Head of caudate nucleus (tissue), 42 donors: ENCODE measurements at places on chromosomes 5 and 9.

- no peak for DNase-seq
Measured at GRCh38 chr5:59471463-59471862, 422.1 kb downstream of the PDE4D start.

DNA sequence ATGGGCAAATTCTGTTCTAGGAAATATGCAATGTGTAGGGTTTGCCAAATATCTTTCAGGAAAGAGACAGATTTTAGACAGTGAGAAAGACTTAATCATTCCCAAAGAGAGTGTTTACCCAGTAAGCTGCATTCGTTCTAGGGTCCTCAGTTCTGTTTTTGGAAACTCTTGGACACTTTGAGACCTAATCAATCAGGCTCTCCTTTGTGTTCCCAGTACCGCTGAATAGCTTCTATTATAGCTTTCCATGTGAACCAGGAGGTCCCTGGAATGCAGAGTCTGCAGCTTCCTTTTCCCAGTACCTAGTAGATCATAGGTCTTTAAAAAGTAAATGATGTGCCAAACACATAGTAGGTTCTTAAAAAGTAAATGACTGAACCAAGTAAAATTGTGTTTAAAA, 11.4 kb upstream of the SPINK1 start:
- DNase-seq = no peak

DNA sequence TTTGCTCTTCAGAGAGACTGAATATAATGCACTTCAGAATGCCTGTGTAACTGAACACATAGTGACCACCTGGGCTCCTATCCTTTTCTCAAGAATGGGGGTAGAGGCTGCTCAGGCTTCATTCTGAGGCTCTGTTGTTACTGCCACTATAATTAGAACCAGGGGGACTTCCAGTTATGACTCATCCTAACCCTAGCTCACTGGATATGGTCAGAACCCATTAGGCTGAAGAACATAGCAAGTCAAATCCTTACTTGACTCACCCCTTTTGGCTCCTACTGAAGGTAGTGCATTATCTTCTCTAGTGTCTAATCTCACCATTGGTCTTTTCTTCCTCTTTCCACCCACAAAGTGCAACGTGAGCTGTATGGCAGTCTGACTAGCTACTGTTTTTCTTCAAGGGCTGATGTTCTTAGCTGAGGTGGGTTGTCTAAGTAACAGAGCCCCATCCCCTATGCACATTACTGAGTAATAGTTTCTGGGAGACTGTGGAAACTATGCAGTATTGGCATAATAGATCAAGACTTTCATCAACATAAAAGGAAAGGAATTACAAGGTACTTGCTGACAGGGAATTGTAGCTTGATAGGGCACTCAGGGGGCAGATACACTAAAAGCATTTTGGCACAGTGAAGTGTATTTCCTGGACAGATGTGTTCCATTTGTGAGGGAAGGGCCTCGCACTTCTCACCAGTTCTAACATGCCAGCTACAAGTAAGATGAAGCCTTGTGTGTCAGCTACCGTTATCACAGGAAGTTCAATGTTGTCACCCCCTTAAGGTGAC, 431.0 kb upstream of the MEF2C start:
- no peak for DNase-seq

DNA sequence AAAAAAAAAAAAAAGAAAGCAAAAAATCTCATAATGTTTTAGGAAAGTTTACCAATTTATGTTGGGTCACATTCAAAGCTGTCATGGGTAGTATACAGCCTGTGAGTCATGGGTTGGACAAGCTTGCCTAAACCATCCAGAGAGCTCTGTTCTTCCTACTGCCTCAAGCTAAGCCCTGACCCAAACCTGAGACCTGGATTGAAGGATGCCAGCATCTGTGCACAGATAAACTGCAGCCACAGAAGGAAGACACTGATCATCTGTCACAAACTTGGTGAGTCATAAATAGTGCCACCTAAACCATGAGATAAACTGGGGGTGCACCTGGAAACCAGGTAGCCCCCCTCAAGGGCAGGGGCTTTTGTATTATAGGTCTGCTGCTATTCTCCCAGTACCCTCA, 31.0 kb downstream of the CSF2 start:
- DNase-seq = no peak

GRCh38 chr5:14753292-14753691, 88.8 kb downstream of the OTULIN start:
- DNase-seq = no peak

- DNase-seq = no peak
Measured at GRCh38 chr5:151670953-151671636, 15.6 kb downstream of the SPARC start.

- DNase-seq = peak; percentile 75
Measured at GRCh38 chr5:151223447-151224264, at the start of gene CCDC69. CCDC69 (minus strand) TSS chr5:151224092; CDS start chr5:151223970, 122 bp downstream.

- DNase-seq = no peak
Measured at GRCh38 chr5:132667309-132667708, 6.5 kb upstream of the IL4 start.

- DNase-seq = peak; percentile 45
Measured at GRCh38 chr9:91162784-91163443, 198.8 kb downstream of the AUH start.

- no peak for DNase-seq
Measured at GRCh38 chr5:107224272-107224671, 446.5 kb downstream of the EFNA5 start.

GRCh38 chr9:36985769-36986467, 48.1 kb downstream of the PAX5 start:
- no peak for DNase-seq

- no peak for DNase-seq
Measured at GRCh38 chr9:85216601-85217000, 525.2 kb downstream of the AGTPBP1 start.
